Stimulated activated CD8-positive, alpha-beta memory T cell treated with anti-CD3 and anti-CD28 coated beads, Interleukin-15, amount 100 ng/mL, for 4 hours (primary cell): ENCODE measurements at places on chromosomes 3 and 15.

GRCh38 chr15:66772604-66773128 is 70.6 kb downstream of the SMAD6 start:
- no peak for DNase-seq

GRCh38 chr15:62083194-62084154 is 16.7 kb downstream of the C2CD4A start:
- DNase-seq, result no peak

DNA sequence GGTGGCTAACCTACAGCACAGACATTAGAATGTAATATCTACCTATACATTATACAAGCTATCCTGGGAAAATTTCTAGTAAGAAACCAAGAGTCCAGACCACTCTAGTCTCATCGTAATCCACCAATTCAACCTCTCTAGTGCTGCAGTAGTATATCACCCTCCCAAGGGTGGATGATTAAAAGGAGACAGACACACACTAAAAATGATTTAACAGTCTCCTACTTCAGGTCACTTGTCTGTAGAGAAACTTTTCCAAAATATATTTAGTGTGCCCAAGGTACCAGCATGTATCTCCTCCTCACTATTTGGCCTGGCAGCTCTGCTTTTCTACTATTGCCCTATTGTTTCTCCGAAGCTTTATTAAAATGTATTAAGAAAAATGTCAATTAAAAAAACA is 45.0 kb downstream of the ZBTB20 start:
- no peak for DNase-seq

DNA sequence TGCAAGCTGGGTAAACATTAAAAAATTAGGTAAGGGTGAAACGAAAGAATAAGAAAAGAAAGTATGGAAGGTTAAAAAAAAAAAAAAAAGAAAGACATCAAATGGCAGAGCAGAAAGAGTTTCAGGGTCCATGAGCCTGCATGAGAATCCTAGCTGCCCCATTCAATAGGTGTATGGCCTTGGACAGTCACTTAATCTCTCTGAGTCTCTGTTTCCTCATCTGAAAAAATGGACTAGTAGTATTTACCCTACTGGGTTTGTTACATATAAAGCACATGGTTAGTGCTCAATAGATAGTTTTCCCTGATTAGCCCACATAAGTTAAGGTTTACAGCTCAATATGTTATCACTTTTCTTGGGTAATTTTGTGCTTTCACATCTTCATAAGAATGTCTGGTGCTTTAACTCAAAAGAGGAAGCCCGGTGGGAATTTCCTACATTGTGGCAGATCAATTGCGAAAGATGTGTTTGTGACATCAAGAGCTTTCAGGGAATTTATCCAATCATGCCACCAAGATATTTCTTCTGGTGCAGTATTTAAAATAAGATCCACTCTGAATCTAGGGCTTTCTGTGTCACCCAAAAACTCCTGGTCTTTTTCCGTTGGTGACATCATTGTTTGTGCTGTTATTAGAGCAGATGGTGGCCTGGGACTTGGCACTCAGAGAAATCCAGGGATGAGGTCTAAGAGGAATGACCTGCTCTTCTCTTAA is 57.2 kb upstream of the UBE2E1 start:
- DNase-seq, result no peak

- DNase-seq, result no peak
These were observed 73.0 kb upstream of the TPM1 start for GRCh38 chr15:62969442-62970089.

DNA sequence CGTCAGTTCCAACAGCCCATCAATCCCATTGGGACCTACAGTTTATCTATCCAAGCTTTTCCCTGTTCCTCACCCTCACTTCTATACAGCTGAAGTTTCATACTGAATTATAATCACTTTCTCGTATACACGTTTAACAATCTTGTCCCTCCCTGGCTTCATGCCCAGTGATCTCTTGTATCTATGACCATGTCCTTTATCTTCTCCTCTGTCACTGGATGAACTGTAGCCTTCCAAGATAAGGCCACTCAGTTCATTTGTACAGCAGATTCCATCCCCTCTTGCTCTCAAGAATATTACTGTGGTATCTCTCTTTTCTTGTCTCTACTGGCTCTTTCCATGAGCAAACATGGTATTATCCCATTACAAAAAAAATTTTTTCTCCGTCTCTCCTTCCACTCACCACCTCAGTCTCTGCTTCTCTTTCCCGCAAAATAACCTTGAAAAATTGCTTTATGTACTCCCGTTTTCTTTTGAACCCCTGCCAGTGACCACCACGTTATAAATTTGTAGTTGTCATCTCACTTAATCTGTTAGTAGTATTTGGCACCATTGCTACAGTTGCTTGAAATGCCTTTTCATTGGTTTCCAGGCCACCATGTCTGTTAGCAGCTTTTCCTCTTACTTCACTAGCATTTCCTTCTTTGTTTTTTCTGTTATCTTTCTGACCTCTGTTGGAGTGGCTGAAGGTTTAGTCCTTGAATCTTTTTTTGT is 9.4 kb downstream of the CTNNB1 start:
- DNase-seq, result no peak

DNA sequence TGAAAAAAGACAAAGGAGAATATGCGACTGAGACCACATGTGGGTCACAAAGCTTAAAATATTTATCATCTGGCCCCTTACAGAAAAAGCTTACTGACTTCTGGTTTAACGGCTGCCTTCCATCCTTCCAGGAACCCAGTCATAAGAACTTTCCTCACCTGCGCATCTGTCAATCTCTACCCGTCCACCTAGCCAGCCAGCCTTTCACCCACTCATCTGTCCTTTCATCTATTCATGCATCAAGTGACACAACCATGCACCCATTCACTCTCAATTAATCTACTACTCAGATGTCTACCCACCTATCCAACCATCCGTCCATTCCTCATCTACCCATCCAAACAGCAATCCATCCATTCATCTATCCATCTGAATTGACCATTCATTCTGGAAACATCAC is 64.2 kb upstream of the NR2C2 start:
- no peak for DNase-seq

GRCh38 chr3:49263159-49263889 is 13.7 kb downstream of the C3orf62 start:
- DNase-seq, result no peak
